ENCODE measurements at places on chromosomes 1 and 21.

DNA sequence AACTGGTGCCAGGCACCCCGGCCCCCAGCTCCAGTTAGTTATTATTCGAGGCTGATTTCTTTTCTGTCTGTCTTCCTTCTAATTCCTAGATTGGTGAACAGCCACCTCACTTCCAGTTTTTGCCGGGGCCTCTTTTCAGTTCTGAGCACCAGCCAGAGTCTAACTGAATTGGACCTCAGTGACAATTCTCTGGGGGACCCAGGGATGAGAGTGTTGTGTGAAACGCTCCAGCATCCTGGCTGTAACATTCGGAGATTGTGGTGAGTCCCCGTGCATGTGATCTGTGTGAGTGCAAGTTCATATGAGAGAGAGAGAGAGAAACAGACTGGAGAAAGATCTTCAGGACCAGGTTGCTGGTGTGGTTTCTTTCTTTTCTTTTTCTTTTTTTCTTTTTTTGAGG is 13.5 kb downstream of the NLRP3 start:
- no peak for DNase-seq

- DNase-seq: no peak
These were observed 2.7 kb downstream of the SCYL3 start for GRCh38 chr1:169890761-169891538.

- no peak for DNase-seq
These were observed 1.1 kb downstream of the ESPN start for GRCh38 chr1:6425658-6426057.

DNA sequence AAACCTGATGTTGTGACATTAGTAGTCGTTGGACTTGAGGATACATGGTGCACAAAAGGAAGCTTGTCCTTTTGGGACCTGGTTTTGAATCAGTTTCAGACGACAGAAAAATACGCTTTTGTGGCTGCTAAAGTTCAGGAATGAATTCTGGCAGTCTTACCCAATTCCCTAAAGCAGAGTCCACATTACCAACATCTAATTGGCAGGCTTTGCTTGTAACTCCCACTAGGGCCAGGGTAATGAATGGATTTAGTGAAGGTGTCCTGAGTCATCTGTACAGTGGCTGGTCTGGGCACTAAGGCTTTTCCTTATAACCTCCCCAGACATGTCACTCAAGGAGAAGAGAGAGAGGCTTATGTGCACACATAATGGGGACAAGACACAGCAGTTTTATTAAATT is 66.2 kb upstream of the RNPC3 start:
- no peak for DNase-seq

DNA sequence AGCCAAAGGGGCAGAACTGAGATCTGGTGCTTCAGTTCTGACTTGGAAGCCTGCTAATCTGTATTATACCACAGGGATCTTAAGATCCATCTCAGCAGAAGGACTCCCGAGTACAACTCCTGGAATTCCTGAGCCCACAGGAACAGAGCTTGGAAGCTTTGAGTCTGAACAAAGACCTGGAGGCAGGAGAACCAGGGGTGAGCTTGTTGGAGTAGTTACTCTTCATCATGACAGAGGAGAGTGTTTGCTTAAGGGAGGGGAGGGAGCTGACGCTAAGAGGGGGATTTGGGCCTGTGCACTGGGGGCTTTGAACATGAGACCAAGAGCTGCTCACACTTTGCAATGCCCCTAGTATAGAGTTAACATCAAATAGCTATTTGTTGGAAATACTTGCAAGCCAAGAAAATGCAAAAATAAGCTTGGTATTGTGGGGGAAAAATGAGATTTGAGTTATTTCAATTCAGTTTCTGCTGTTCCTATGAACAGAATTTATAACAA is 41.1 kb upstream of the TRABD2B start:
- no peak for DNase-seq

- DNase-seq: no peak
These were observed 4.5 kb upstream of the MRPL20 start for GRCh38 chr1:1411626-1412025.

DNA sequence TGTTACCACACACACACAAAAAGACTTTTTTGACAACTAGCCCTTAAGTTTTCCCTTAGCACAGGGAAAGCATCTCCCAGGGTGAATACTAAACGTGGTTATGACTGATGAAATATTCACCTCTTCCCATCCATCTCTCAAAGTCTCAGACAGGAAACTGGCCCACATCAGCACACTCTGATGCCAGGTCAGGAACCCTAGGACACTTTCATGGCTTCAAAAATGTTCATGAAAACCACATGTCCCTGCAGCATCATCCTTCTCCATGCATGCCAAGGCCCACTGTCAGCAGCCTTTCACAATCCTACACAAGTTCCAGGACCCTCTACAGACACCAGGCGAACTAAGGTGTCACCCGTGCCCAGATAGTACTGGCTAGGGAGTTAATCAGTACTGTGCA is 68.7 kb downstream of the DNTTIP2 start:
- DNase-seq: no peak

- DNase-seq: no peak
These were observed 17.4 kb upstream of the IFNAR2 start for GRCh38 chr21:33212159-33212851.

DNA sequence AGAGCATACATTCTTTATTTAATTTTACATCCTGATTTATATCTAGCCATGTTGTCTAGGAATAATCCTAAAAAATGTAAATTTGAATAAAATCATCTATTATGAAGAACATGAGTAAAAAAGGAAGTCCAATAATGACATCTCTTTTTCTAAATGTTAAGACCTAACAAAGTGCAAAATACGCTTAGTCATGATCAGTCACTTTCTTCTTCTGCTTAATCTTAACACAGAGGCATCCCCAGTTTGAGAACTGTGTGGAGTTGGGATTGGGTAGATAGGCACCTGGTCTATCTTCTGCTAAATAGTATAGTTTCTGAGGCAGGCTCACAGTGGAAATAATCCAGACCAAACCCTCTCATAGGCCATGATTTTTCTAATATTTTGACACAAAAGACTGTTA is 311.7 kb upstream of the LRRC7 start:
- no peak for DNase-seq
